ENCODE measurements at places on chromosomes 7 and 10.

DNA sequence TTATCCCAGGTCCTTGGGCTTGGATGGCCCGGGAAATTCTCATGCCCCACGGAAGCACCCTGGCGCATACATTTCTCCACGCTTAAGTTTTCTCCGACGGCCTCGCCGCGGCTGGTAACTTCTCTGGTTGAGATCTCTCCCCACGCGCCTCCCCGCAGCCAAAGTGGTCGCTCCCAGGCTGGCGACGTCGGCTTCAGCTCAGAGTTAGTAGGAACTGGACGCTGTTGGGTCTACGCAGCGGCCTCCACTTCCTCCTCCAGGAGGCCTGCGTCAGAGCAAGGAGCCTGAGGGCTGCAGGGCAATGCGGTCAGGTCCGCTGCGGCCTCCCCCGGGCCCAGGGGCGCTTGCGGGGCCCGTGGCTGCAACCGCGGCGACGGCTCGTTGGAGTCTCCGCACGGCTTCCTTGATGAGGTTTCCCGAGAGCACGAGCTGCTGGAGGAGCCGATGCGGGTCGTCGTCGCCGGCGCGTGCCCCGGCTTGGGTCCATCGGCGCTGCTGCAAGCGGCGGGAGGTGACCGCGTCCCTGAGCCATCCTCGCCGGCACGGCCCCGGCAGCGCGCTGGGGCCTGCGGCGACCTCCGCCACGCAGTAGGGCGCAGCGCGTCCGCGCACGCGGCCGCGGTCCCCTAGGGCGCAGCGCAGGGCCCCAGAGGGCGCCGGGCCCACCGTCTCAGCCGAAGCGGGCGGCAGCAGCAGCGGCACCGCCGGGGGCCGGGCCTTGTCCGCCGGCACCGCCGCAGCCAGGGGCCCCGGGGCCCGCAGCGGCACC, 744 bp downstream of the FRAT2 start:
- no peak for DNase-seq

DNA sequence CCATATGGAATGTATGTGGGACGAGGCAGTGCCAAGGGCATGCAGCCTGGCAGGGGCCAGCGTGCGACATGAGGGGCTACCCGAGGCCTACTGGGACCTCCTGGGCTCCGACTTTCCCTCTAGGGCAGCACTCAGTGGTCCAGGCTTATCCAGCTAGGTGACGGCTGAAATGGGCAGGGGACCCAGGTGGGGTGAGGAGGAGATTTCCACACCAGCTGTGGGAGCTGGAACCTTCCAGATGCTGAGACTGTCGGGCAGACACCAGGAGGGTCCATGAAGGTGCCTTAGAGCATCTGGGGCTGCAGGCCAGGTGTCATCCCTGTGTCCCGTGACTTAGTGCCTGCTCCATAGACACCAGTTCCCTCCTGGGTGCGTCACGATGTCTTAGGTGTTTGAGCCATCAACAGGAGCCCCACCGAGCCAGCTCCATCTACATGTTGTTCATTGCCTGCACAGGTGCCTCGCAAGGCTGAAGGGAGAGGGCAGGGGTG, 13.4 kb downstream of the ZNF316 start:
- no peak for DNase-seq

DNA sequence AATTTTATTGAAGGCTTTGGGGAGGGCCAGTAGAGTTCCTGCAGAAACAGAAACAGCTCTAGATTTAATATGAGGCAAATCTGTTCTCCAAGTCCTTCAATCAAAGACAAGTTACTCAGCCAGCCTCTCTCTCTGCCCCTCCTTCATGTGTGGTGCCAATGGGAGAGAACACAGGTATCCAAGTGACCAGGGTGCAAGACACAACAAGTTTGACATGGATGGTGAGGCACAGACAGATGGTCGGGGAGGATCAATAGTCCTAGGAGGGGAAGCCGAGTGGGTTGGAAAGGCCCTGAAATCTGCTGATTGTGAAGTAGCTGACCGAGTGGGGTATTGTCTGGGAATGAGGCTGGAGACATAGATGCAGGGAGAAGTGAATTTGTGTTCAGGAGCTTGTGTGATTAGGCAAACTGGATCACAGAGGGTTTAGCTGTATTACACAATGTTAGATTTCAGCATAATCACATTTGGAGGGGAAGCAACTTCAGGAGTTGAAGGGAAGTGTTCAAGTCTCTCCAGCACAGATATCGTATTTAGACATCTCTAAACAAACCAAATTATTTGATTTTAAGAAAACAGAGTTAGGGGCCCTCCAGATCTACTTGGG, 1.5 kb downstream of the GIMAP1 start:
- no peak for DNase-seq

DNA sequence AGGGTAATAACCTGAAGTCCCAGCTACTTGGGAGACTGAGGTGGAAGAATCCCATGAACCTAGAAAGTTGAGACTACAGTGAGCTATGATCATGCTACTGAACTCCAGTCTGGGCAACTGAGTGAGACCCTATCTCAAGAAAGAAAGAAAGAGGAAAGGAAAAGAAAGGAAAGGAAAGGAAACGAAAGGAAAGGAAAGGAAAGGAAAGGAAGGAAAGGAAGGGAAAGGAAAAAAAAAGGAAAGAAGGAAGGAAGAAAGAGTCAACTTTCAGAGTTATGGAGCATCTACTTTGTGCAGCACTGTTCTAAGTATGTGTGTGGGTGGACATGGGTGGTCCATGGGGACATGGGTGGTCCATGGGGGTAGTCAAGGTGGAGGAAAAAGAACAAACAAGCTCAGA, 24.1 kb upstream of the R3HCC1L start:
- no peak for DNase-seq

DNA sequence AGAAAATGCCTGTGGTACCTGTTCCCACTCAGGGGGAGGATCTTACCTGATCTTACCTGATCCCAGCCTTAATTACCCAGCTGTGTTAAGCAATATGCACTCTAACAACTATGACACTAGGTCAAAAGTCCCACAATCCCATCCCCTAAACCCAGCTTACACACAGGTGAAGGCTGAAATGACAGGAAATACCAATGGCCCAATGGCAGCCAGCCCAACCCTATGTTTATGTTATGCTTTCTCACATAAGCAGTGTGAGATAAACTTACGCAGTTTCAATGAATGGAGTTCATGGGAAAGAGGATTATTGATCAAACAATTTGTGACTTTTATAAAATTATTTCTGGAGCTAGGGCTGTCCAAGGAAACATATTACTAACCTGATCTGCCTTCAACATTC, 91.9 kb downstream of the GPAM start:
- DNase-seq: no peak

GRCh38 chr7:131829947-131830558, 273.6 kb upstream of the PODXL start:
- DNase-seq: no peak

DNA sequence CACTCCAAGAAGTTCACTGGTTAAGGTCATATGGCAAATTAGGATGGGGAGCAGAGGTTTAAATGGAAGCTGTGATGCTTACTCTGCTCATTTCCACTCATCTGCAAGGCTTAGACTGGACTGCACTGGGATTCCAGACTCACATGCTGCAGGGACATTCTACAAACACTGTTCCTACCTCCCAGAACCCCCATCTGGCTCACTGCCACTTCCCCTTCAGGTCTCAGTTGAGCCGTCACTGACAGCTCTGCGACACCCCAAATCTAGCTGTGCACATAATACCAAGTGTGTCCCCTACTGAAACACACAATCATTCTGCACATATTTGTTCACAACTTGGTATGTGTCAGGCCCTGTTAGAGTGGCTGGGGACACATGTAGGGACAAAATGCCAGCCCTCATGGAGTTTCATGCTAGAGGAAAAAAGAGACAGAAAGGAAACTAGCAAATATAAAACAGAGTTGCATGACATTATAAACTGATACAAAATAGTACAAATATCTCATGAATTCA, 5.4 kb downstream of the PRKCQ start:
- DNase-seq: no peak

DNA sequence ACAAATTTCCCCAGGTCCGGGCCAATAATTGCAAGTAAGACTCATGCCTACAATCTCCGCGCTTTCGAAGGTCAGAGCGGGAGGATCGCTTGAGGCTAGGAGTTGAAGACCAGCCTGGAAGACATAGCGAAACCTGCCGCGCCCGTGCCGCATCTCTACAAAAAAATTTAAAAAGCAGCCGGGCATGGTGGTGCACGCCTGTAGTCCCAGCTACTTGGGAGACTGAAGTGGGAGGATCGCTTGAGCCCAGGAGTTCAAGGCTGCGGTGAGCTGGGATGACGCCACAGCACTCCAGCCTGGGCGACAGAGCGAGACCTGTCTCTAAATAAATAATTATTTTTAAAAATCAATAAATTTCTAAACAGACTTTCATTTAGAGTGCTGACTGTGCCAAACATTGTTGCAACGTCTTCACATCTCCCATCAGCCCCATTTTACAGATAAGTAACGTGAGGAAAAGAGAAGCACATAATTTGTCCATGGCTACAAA, 494 bp upstream of the CFAP43 start:
- DNase-seq: no peak

GRCh38 chr10:78865538-78865875, 203.3 kb upstream of the ZMIZ1 start:
- DNase-seq: no peak

GRCh38 chr10:97647556-97647955, 7.1 kb downstream of the PI4K2A start:
- no peak for DNase-seq

GRCh38 chr10:111953949-111954348, 229.6 kb downstream of the GPAM start:
- no peak for DNase-seq

DNA sequence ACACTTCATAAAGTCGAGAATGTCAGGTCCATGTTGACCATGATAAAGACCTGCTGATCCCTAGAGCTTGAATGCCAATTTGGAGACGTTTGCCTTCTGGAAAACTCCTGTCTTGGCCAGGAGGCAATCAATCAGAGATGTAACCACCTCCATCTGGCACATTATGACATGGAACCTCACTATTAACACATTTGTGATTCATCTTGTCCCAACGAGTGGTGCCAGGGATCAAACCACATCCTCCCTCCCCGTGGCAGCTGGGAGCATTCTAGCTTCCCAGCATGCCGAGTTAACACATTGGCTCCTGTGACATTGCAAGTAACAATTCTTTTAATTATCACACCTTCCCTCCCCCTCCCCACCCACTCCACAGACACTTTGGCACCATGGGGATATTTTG, 84.0 kb upstream of the PPP1R17 start:
- DNase-seq: no peak

DNA sequence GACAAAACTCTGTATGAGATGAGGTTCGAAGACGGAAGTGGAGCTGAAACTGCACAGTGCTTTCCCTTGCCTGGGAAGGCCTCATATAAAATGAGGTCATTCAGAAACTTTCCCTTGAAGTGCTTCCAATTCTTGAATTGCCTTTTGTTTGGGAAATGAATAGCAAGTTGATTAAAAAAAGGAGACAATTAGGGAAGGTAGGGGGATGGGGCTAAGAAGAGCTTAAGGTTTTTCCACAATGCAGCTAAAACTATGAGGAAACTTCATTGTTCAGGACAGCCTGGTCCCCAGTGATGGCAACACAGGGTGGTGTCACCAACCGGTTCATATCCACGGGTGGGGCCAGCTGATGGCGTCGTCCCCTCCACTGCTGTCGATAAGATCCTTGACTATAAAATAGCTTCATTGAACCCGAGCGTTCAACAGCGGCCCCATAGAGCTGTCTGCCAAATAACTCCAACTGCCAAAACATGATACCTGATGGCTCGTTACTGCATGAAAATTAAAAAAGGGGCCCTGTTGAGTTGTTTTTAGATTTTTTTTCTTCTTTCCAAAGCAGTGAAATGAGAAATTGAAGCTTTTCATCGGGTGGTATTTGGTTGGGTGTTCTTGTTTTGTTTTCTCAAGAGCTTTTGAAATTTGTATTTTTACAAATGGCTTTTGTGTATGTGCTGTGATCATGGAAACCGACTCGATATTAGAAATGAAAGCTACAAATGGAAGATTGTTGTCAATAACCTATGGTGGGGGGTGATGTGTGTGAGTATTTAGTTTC, 2.8 kb upstream of the CELF2 start:
- no peak for DNase-seq

DNA sequence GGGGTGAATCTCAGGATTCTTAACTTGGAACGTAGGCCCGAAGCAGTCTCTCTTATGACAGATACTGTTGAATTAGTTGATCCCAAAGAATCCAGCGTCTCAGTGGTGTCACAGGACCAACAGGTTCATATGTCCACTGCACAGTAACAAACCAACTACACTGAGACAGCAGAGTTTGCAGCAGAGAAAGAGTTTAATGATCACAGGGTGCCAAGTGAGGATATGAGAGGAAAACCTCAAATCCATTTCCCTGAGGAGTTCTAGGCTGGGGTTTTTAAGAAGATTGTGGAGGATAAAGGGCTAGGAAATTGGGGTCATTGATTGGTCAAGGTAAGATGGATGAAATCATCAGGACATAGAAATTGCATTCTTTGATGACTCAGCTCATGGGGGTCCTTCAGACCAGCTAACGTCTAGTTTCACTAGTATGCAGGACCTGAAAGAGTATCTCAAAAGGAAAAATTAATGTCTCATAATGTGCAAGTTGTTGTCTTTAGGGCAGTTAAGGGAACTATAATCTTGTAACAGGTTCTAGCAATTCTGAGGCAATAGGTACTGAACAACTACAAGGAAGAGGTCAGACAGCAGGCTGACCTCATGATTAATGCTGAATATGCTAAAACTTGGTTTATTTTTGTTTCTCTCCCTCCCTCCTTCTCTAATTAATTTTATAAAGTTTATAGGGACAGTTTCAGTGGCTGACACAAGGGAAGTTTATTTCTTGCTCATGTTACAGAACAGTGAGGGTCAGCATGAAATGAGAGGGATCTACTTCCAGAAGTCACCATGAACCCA, 310.9 kb upstream of the NEBL start:
- DNase-seq: no peak

DNA sequence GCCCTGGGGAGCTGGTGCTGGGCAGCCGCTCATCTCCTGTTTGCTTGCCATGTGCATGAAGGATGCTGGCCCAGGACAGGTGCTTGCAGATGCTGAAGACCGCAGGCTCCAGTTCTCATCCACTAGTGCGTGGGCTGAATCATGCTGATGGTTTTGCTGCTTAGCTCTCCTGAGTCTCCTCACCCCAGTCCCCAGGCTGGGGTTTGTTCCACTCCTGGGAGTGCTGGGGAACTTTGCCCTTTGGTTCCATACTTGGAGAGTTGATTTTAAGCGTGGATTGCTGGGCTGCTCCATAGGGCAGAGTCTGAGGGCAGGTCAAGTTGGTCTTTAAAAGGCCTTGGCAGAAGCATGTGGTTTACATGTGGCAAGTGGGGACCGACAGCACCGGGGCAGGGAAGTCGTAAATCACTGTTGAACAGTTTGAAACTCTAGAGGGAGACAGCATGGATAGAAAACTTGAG, 9.1 kb downstream of the DYNC2I1 start:
- DNase-seq: no peak

DNA sequence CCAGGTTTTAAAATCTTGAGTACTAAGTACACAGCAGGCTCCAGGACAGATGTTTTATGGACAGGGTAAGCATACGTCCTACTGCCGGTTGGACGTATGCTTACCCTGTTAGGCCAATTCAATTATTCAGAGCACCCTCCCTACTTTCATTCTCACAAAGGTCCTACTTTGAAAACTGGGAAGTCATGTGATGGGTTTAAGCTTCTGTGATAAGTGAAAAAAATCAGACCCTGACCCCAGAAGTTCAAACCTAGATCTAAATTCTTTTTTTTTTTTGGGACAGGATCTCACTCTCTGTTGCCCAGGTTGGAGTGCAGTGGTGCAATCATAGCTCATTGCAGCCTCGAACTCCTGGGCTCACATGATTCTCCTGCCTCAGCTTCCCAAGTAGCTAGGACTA, 55.2 kb downstream of the HIPK2 start:
- DNase-seq: no peak

Data from activated gamma-delta T cell treated with anti-CD3 and anti-CD28 coated beads, Interleukin-2, amount 50 U/mL, for 16 hours (primary cell).